ENCODE measurements at places on chromosomes 7 and 10.
A peak's percentile ranks its signal among the peaks of the same experiment; 100 is the strongest.

- no peak for DNase-seq
Observed at GRCh38 chr7:141949021-141949420, 2.2 kb upstream of the CLEC5A start.

GRCh38 chr10:123357421-123357930, 203.3 kb downstream of the BUB3 start:
- no peak for DNase-seq

- no peak for DNase-seq
Observed at GRCh38 chr10:80684259-80684658, 146.6 kb downstream of the SH2D4B start.

DNA sequence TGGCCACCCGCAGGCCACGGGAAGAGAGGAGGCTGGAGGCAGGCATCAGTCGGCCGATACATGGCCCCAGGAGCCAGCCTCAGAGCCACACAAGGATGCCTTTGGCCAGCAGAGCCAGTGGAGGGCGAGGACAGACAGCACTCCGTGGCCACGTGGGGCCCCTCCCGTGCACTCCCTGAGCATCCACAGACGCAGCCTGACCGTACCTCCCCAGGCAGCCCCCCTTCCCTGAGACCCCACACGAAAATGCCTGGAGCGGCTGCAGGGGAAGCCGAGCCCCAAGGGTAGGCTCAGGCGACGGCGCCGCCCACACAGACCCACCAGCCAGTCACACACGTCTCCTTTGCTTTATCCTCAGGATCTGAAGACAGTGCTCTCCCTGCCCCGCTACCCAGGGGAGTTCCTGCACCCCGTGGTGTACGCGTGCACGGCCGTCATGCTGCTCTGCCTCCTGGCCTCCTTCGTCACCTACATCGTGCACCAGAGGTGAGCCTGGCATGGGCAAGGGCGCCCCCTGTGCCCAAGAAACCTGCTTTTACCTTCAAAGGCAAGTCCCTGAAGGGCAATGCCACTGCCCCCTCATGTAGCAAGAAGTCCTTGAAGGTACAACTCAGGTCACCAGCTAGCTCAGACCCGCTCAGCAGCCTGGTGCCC, 9.0 kb downstream of the ADGRA1 start:
- DNase-seq, result no peak

GRCh38 chr10:123236126-123236525, 81.9 kb downstream of the BUB3 start:
- no peak for DNase-seq

DNA sequence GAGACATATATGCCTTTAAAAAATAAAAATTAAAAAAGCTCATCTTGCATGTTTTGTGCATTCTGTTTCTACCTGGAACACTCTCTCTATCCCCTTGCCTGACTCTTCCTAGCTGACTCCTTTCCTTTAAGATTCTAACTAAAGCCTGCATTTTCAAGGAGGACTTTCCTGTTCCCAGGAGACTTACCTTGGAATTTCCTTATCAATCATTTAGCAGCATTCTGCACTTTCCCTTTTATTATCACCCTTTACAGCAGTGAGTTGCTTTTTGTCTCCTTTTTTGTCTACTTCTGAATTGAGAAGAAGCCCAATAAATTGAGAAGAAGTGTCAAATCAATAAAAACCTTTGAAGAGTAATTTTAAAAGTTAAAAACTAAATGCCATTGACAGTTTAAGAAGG, 142.2 kb upstream of the TMEM196 start:
- DNase-seq, result no peak

DNA sequence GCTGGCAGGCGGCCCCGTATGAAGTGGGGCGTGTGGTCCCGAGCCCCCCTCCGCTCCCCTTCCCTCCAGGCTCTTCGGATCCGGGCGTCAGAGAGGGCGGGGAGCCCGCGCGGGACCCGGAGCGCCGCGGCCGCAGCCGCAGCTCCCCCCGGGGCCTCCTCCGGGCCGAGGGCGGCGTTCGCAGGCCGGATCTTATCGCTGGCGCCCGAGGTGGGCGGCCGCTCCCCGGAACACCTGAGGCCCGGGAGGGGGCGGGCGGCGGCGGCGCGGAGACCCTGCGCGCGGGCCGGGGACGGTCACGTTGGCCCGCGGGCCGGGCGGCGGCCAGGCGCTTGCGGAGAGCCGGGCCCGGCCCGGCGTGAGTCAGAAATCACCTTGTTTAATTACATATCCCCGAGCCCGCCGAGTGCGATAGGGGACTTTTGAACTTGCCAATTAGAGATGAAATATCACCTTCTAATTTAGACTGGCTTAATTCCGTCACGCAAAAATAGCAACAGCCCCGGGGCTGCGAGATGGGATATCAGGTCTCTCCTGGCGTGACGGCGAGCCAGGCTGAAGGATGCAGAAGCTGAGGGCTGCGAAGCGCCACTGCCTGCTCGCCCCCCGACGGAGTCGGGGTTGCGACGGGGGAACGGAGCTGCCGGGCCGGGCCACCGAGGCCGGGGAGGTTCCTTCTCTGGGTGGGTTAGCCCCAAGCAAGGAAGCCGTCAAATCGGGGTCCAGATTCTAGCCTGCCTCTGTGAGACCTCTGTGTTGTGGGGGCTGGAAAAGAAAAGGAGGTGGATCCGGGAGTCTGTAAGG, 43.4 kb downstream of the LDB3 start:
- DNase-seq, result peak; percentile 14

- no peak for DNase-seq
Observed at GRCh38 chr10:126536148-126536547, 134.3 kb downstream of the C10orf90 start.

GRCh38 chr7:16212610-16213009, 208.7 kb downstream of the CRPPA start:
- DNase-seq, result no peak

GRCh38 chr10:60607372-60607771, 170.9 kb upstream of the CDK1 start:
- DNase-seq, result no peak

GRCh38 chr10:35452847-35453246, 116.5 kb downstream of the CCNY start:
- no peak for DNase-seq

DNA sequence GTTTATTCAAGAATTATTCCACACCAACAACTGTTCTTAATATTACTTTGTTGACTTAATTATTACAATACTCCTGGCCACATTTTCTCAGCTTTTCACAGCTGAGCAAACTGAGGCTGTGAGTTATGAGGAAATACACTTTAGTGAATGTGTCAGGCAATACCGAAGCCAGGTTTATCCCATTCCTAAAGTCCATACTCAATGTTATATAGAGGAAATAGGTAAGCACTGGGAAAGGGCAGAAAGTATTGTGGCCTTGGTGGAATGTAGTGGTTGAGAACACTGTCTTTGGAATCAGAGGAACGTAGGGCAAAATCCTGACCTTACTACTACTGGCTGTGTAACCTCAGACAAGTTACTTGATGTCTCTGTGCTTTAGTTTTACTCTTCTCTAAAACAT, 110.8 kb downstream of the CD36 start:
- no peak for DNase-seq

DNA sequence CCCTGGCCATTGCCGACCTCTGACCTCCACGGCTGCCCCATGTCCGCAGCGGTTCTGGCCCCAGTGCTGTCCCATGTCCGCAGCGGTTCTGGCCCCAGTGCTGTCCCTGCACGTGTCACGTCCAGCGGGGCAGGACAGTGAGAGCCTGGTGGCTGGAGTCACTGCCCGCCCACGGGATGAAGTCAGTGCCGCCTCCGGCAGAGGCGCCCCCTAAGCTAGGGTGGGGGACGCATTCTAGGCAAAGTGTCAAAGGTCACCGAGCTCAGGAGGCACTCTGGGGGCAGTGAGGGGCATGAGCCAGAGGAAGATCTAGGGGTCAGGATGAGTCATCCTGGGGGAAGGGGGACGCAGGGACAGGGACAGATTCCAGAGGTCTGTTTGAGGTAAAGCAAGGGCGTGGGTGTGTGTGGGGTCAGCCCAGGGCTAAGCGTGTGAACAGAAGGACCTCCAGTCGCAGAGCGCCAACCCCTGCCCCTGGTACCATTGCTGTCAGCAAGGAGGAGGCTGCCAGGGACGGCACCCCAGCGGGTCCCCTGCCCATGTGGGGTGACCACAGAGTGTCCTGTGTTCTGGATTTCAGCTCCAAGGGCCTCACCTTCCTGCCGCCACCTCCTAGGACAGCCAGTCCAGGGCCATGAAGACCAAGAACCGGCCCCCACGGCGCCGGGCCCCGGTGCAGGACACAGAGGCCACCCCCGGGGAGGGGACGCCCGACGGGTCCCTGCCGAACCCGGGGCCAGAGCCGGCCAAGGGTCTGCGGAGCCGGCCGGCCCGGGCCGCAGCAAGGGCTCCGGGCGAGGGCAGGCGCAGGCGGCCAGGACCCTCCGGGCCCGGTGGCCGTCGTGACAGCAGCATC, 665 bp downstream of the BHLHA15 start:
- DNase-seq, result no peak

- no peak for DNase-seq
Observed at GRCh38 chr7:99559175-99559915, 903 bp downstream of the ZNF655 start.

DNA sequence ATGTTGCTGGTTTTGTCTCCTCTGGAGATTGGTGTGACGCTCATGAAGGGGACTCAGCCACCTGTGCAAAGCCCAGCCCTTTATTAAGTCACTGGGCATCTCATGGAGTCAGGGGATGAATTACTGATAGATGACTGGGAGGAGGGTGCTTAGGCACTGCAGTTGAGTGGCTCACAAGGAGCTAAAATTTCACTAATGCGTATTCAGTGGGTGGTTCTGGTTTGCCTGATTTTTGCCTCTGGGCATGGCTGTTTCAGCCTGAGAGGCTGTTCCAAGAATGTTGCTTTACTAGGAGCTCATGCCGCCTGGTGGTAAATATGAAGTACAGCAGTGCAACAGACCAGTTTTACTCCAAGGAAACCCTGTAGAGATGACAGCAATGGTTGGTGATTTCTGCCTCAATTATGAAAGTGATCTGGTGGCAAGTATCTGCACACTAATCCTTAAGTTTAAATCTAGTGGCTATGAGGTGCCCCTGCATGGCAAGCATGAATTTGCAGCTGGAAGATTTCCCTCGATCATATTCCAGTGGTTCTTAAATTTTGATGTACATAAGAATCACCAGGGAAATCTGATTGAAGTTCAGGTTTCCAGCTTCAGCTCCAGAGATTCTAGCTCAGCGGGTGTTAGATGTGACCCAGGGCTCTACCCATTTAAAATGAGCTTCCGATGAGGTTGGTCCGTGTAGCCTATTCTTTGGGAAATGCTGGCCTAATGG, 19.9 kb downstream of the ACTA2 start:
- DNase-seq, result no peak

DNA sequence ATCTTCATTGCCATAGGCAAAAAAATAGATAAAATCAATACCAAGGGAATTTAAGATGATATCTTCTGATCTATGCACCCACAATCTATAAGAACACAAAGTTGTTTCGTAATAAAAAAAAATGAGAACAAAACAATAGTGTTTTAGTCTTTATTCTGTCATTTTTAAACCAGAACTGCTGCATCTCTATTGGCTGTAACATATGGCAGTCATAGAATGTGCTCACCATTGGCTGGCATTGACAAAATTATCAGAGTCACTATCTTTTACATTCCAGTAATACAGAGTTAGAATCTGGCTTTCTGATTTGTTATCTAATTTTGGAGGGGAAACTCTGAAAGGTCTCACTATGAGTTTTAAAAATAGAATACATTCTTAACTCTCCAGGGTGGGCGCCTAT, 138.6 kb upstream of the CCDC6 start:
- no peak for DNase-seq

DNA sequence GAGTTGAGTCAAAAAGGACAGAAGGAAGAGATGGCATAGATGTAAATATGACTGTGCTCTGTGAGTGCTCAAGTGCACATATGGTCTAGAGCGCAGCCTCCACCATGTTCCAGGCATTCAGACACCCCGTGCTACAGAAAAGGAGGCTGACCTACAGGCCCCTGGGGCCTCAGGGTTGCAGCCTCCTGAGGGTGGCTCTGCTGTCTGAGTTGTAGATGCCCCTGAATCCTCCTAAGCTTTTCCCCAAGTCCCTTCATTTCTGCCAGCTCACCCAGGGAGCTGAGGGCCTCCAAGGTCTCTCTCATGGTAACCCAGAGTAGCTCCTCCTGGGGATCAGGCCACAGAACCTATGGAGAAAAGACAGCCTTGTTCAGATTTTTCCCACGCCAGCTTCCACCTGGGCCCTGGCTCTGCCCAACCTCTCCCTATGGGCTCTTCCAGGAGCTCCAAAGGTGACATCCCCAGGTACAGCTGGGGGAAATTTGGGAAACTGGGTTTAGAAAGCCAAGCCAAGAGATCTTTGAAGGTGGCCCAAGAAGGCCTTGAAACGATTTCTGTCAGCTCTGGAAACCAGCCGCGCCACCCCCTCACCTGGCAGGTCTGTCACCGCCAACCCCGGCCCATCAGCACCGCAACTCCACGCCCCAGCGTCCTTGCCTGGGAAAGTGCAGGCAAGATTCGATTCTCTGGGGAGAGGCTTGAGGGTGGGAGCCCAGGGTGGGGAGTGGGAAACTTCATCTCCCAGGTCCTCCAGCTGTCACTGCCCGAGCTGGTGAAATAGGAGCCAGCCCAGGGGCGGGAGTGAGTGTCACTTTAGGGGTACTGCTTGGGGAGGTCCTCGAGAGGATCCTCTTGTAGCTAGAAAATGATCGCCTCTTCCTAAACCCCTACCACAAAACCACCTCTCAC, 2.4 kb downstream of the ZNF467 start:
- DNase-seq, result no peak

GRCh38 chr10:25300073-25300472, 125.3 kb downstream of the GPR158 start:
- no peak for DNase-seq

- no peak for DNase-seq
Observed at GRCh38 chr7:139851770-139852481, 22.9 kb downstream of the TBXAS1 start.

Data from stimulated activated CD8-positive, alpha-beta memory T cell treated with anti-CD3 and anti-CD28 coated beads, Interleukin-7, amount 100 ng/mL, for 1 hour (primary cell).